ENCODE measurements at places on chromosomes 7 and 10.

DNA sequence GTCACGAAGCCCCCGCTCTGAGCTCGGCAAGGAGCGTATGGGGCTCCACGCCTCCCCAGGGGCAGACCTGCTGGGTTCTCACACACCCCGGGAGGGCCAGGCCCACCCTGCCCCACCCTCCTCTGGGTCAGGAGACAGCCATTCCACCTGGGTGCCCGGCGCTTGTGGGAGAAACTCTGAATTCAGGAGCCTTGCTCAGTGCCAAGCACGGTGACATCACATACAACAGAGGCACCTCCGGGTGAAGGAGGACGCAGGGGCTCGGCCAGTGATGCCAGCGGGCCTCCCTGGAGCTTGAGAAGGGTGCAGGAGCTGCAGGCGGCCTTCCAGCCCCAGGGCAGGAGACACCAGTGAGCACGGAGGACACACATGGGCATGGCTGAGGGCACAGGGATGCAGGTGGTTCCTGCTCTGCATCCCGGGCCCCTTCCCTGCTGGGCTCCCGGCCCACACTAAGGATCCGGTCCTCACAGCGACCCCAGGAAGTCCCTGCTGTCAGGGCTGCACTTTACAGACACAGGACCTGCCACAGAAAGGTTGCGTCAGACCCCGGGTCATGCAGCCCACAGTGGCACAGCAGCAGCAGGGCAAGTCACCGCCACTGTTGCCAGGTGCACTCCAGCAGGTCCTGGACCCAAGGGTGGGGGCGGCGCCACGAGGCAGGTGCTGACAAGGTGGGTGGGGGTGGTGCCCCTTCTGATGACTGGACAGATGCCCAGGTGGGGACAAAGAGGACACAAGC lies 108.0 kb downstream of the MAD1L1 start:
- no peak for DNase-seq

DNA sequence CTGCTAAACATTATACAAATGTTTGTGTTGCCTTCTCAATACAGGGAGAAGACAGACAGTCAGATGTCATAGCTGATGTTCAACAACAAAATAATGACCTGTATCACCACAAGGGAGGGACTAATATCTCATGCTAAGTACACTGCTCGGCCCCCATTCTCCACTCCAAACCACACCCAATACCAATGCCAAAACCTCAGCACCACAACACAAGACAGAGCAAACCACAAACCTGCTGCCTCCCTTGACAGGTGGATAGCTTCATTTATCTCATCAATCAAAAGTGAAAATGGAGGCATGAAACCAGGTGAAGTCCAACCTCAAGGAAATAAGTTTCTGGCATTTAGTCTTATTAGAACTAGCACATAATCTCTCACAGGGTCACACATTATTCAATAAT lies 109.5 kb downstream of the PARD3 start:
- DNase-seq, result no peak

GRCh38 chr10:35875016-35875676 lies 233.1 kb upstream of the FZD8 start:
- no peak for DNase-seq

GRCh38 chr7:39238234-39238869 lies 260.6 kb downstream of the POU6F2 start:
- DNase-seq, result no peak

DNA sequence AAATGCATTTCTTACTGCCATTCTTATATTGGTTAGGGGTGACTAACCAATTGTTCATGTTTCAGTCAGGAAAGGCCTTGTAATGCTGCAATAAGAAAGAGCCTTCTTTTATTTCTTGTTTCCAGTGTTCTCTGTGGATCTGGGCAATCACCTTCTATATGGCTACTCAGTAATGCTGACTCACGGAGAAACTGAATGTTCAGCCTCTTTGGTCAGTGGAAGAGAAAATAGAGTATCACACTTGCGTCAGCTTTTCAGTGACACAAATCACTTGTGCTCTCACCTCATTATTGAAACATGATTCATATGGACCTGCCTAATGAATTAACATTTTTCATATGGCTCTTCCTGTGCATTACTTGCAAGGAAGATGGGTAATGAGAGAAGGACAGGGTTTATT lies 243.9 kb upstream of the POT1 start:
- DNase-seq, result no peak

GRCh38 chr7:138753610-138754009 lies 44.2 kb upstream of the TMEM213 start:
- DNase-seq, result no peak

- no peak for DNase-seq
These were observed 80.0 kb downstream of the CSTF2T start for GRCh38 chr10:51619365-51619764.

- no peak for DNase-seq
These were observed 124.1 kb downstream of the LMBR1 start for GRCh38 chr7:156768698-156769472.

DNA sequence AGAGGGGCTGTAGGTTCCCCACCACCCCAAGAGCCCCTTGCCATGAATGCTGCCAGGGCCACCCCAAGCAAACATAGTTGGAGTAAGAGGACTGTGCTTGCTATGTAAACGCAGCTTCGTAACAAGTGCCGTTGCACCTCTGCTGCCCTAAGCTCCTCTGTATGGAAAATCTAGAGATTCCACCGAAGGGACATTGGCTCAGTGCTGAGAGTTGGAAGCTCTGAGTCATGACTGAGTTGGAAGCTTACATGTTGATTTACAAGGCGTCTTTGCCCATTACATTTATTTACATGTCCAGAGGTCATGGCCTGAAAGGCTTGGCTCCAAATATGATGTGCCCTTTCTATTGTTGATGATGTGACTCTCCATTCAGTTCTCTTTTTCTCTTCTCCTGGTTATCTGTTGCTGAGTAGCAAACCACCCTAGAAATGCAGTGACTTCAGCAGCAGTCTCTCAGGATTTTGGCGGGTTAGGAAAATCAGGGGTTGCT lies 233.1 kb upstream of the TCF7L2 start:
- DNase-seq, result no peak
